Esophagus muscularis mucosa (tissue), 4 donors: ENCODE measurements at places on chromosomes 4 and X. TPM values are rescaled to one million over a fixed set of nuclear protein-coding genes. Genes with fewer than 3 reads are reported as not detected.

NPY5R gene
- not detected for total RNA-seq

BMX gene
- 2.0 TPM for total RNA-seq

ERCC6L gene
- total RNA-seq: not detected

SPANXB1 gene
- total RNA-seq: not detected

GRCh38 chr4:153466949-153467896 is 1.1 kb downstream of the TMEM131L start:
- no peaks in the 10 kb centered on the region for H3K27me3 ChIP-seq
- H3K27ac ChIP-seq: peak overlapping the region; percentile 89
- H3K36me3 ChIP-seq: no peaks in the 10 kb centered on the region
- peak overlapping the region; percentile 95 for H3K4me3 ChIP-seq
- H3K4me1 ChIP-seq: peaks cover 27% of the 10 kb centered on the region

- peak overlapping the region; percentile 62 for H3K27ac ChIP-seq
- peaks cover 31% of the 10 kb centered on the region for H3K4me1 ChIP-seq
- H3K4me3 ChIP-seq: no peak overlapping the region
- no peaks in the 10 kb centered on the region for H3K27me3 ChIP-seq
Observed at GRCh38 chr4:79585330-79585729, 177.3 kb upstream of the GK2 start.

DNA sequence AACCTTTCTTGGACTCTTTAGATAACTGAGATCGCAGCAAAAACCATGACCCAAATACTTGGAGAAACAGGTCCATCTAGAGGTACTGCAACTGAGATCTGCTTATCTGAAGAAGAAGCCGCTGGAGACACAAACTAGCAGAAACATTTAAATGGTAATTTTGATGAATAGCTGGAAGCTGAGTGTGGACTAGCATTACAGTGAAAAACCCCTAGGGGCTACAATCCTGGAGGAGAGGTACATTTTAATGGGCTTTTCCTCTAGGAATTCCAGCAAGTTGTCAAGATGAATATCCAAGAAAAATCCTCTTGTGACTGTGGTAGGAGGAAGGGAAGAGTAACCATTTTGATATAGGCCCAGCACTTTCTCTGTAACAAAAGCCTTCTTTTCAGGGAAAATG is 592.5 kb upstream of the GRIA3 start:
- no peaks in the 10 kb centered on the region for H3K4me1 ChIP-seq
- H3K27me3 ChIP-seq: no peaks in the 10 kb centered on the region
- no peak overlapping the region for H3K27ac ChIP-seq
- H3K36me3 ChIP-seq: no peaks in the 10 kb centered on the region
- DNase-seq: no peak

GRCh38 chrX:125998432-125998831 is 167.7 kb downstream of the DCAF12L2 start:
- H3K4me3 ChIP-seq: no peak overlapping the region
- no peak for DNase-seq
- no peaks in the 10 kb centered on the region for H3K27me3 ChIP-seq
- no peak overlapping the region for H3K27ac ChIP-seq

GRCh38 chr4:8517946-8518345 is 62.2 kb upstream of the GPR78 start:
- no peaks in the 10 kb centered on the region for H3K36me3 ChIP-seq
- no peaks in the 10 kb centered on the region for H3K27me3 ChIP-seq
- H3K27ac ChIP-seq: no peak overlapping the region
- H3K4me3 ChIP-seq: no peak overlapping the region

DNA sequence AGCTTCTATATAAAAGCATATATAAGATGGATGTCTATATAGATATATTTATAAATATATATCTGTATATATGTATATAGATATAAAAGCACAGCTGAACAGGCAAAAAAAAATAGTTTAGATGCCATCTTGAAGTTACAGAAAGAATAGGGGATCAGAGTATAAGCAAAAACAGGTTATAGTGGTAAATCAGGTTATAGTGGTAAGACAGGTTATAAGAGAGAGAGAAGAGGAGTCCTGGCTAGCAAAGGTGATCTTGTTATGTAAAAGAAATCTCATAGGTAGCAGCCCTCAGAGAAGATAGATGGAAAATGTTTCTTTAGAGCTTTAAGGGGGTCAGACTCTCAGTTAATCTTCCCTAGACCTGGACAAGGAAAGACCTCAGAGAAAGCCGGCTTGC is 1263.1 kb downstream of the PCDH7 start:
- H3K4me3 ChIP-seq: no peak overlapping the region
- no peaks in the 10 kb centered on the region for H3K36me3 ChIP-seq
- H3K27me3 ChIP-seq: no peaks in the 10 kb centered on the region
- no peak overlapping the region for H3K27ac ChIP-seq
- no peaks in the 10 kb centered on the region for H3K4me1 ChIP-seq

DNA sequence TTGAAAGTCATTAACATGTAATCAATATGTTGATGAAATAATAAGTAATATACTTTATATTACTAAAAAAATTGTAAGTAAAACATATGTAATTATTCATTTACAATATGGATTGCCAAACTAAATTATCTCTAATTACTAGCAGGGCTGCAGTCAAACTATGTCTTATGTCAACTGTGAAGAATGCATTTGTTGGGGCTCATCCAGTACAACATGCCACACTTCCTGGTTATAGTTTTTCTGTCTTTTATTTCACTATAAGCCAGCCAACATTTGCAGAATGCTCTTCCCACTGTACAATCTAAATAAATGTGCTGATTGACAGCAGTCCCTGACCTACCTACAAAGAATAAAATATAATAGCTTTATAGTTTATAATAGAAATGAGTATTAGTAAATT is 975.4 kb upstream of the NDST4 start:
- no peak for DNase-seq
- no peaks in the 10 kb centered on the region for H3K36me3 ChIP-seq
- H3K27ac ChIP-seq: no peak overlapping the region
- H3K4me1 ChIP-seq: no peaks in the 10 kb centered on the region
- H3K27me3 ChIP-seq: no peaks in the 10 kb centered on the region
